Activated CD4-positive, alpha-beta T cell treated with anti-CD3 and anti-CD28 coated beads, Interleukin-2, Interleukin-6, amounts not matched to agents 100 ng/mL and 50 ng/mL, durations not matched to agents 16 hours and 8 hours (primary cell): ENCODE measurements at places on chromosomes 5 and 9.

GRCh38 chr9:119216651-119217331 lies 152.4 kb downstream of the BRINP1 start:
- no peak for DNase-seq

DNA sequence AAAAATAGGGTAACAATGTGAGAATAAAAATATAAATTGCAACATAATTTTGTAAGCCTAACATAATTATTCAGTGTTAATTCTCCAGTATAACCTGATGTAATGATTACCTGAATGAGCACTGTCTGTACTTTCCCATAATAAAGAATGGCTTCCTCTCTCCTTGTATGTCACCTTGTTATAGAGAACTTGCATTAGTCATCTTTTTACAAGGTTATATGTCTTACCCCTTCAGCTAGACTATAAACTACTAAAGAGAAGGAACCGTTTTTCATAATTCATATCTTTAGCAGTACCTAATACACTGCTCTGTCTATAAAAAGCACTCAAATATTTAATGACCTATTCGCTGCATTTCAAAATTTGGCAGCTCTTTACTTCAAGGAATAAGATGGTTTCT lies 19.8 kb downstream of the STRBP start:
- DNase-seq: no peak

GRCh38 chr9:136409557-136410455 lies 608 bp downstream of the ENTR1 start:
- peak; percentile 51 for DNase-seq

DNA sequence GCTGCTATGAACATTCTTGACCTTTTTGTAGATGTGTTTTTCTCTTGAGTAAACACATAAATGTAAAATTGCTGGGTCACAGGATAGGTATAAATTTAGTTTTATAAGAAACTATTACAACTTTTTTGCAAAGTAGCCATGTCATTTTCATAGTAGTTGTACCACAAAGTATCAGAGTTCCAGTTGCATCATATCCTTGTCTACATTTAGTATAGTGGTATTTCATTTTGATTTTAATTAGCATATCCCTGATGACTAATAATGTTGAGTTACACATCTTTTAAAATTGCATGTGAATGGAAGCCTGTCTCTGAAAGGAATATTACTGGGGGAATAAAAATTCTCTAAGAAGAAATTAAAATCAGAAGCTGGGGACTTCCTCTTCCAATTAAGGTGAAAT lies 85.4 kb downstream of the TMEM161B start:
- DNase-seq: peak; percentile 5

DNA sequence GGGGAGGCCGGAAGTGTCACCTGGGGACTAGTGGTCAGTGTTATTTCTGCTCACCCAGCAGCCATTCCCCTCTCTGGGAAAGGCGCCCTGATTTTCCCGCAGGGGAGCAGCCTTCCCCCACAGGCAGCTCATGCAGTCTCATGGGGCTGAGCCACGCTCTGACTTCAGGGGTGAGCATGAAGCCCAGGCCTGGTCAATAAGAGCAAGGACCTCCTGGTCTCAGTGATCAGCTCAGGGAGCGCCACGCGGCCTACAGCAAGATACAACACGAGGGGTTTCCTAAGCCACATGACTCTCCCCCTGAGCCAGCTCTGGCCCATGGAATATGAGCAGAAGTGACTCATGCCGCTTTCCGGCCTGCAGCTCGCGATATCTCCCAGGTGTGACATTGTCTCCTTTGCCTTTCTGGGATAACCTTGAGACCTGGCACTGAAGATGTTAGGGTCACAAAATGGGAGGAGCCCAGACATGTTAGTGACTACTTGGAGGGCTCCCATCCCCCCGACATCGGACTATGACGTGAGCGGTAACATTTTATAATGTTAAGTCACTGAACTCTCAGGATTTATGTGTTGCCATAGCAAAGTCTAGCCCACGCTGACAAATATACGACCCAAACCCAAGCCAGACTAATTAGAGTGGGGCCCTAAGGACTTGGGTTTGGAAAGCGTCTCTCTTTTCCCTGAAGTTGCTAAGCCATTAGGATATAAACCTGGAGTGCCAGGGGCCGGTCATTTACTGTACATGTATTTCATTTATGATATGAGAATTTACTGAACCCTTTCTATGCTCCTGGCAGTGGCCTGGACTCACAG lies 46.5 kb upstream of the GFPT2 start:
- DNase-seq: no peak

GRCh38 chr5:50574121-50574520 lies 92.3 kb upstream of the PARP8 start:
- DNase-seq: no peak

- DNase-seq: no peak
Observed at GRCh38 chr9:132164604-132165362, 2.9 kb downstream of the NTNG2 start.

DNA sequence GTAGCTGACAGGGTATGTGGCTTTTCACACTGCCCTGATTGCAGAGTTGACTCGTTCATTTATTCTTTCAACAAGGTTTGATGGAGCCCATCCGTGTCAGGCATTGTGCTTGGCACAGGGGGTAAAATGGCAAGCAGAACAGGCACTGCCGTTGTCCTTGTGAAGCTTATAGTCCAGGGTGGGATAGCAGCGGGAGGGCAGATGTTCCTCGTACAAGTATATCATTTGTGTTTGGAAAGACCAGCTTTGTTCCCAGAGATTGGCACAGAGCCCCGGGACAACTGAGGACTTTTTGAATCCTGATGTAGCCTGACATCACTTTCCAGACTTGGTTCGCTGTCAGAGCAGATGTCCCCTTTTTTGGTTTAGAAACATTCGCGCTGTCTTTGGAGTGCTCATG lies 50.9 kb downstream of the MVB12B start:
- DNase-seq: no peak

DNA sequence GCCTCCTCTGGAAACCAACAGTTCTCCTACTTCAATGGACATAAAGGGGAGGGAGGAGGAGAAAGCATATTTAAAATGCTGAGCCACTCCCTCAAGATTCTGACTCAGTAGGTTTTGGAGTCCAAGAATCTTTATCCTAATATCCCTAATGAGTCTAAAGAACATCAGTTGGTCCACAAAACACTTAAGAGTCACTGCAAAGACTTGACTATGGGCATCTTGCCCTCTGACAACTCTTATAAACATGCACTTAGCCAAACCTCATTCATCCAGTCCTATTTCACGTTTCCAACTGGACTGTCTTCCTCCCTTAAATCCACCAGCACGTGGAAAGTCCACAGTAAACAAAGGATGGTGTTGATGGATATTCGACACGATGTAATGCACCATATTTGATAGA lies 172.5 kb downstream of the FAM114A2 start:
- DNase-seq: no peak

DNA sequence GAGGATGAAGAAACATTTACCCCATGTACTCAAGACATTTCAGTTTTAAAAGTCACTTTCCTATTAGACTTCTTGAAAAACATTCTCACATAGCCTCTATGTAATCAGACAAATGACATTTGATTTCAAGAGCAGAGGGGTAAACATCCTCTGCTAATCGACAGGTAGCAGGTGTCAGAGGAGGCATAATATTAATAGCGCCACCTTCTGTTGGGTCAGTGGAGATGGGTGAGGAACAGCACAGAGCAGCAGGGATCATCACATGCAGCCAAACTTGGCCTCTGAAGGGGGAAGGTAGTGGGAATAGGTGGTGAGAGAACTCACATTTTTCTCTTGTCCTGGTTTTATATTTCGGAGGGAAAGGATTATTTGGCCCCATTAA lies 3.3 kb upstream of the LSM11 start:
- DNase-seq: peak; percentile 53
